Parietal lobe (tissue), 2 donors: ENCODE measurements at places on chromosomes 6 and 20. TPM values are rescaled to one million over a fixed set of nuclear protein-coding genes. Genes with fewer than 3 reads are reported as not detected.

Gene HDGFL1
- not detected for total RNA-seq

Gene SAPCD1
- 1.3 TPM for total RNA-seq

Gene SAMD3
- 15.3 TPM for total RNA-seq

Gene APOM
- total RNA-seq = 2.2 TPM

Gene SLC17A1
- not detected for total RNA-seq

Gene BCKDHB
- total RNA-seq = 17.5 TPM

Gene NQO2
- 12.5 TPM for total RNA-seq

Gene CALHM4
- not detected for total RNA-seq

Gene ETV7
- not detected for total RNA-seq

Gene CLVS2
- total RNA-seq = 70.1 TPM

Gene VEGFA
- total RNA-seq = 44.1 TPM
